Breast epithelium (tissue), 4 donors: ENCODE measurements at places on chromosomes 3 and 15. TPM values are rescaled to one million over a fixed set of nuclear protein-coding genes. Genes with fewer than 3 reads are reported as not detected.

DNA sequence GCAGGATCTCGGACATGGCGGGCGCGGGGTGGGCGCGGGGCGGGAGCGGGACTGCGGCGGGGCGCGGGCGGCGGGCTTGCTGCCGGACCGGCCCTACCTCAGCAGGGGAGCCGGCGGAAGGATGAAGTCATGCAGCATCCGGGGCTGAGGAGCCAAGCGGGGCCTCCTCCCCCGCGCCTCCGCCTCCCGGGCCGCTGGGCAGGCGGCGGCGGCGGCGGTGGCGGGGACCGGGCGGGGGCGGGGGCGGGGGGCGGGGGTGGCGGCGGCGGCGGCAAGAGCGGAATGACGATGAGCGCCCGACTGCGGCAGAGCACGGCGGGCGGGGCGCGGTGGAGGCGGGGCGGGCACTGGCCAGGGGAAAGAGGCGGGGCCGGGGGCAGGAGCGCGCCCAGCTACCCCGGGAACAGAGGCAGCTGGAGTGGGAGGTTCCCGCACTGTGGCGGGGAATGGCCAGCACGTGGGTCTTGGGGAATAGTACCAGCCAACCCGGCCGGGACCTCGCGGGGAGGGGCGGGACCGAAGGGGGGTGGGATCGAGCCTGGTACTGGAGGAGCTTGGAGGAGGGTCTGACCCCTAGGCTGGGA is at the start of gene CAMK2N2:
TSS of gene CAMK2N2 (minus strand) at position 284 of the 584 bp plus-strand sequence. CDS start at position 16, 268 bp downstream.
- H3K27ac ChIP-seq: no peak within 1 kb of the TSS
- H3K4me3 ChIP-seq: peak within 1 kb of the TSS; percentile 55
- peaks cover 16% of the 10 kb centered on the region for H3K27me3 ChIP-seq
- no peak for DNase-seq
- no peaks in the 10 kb centered on the region for H3K36me3 ChIP-seq

- no peak overlapping the region for H3K27ac ChIP-seq
- no peaks in the 10 kb centered on the region for H3K27me3 ChIP-seq
- DNase-seq: no peak
- H3K4me1 ChIP-seq: no peaks in the 10 kb centered on the region
- H3K4me3 ChIP-seq: no peak overlapping the region
Measured at GRCh38 chr3:55555873-55556618, 68.9 kb upstream of the WNT5A start.

GRCh38 chr15:68214838-68215254 is 9.7 kb upstream of the CALML4 start:
- no peaks in the 10 kb centered on the region for H3K27me3 ChIP-seq
- H3K4me3 ChIP-seq: no peak overlapping the region
- DNase-seq: no peak
- no peaks in the 10 kb centered on the region for H3K36me3 ChIP-seq

DNA sequence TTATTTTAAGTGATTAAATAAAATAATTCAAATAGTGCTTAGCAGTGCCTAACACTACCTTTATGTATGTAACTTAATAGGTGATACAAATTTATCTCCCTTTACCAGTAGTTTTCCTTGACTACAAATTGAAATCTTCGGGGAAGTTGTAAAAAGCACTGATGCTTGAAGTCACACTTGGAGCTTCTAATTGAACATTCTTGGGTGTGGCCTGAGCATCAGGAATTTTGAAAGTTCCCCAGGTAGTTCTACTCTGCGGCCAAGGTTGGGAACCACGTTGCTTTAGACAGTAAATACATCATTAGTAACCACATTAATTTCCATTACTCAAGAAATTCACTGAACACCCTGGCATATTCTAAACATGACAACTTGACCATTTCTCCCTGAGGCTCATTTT is 351.4 kb downstream of the CNTN6 start:
- H3K36me3 ChIP-seq: no peaks in the 10 kb centered on the region
- no peak overlapping the region for H3K4me3 ChIP-seq
- no peaks in the 10 kb centered on the region for H3K27me3 ChIP-seq
- no peak overlapping the region for H3K27ac ChIP-seq

CA12 gene
- total RNA-seq: 64.5 TPM

BFSP2 gene
- not detected for total RNA-seq

ALDH1A2 gene
- total RNA-seq: 6.1 TPM

SERPINI2 gene
- total RNA-seq: not detected
